Stimulated activated CD4-positive, alpha-beta T cell treated with anti-CD3 and anti-CD28 coated beads, Interleukin-1b, Interleukin-23, amount 100 ng/mL, for 1 hour (primary cell): ENCODE measurements at places on chromosomes 4 and X.

DNA sequence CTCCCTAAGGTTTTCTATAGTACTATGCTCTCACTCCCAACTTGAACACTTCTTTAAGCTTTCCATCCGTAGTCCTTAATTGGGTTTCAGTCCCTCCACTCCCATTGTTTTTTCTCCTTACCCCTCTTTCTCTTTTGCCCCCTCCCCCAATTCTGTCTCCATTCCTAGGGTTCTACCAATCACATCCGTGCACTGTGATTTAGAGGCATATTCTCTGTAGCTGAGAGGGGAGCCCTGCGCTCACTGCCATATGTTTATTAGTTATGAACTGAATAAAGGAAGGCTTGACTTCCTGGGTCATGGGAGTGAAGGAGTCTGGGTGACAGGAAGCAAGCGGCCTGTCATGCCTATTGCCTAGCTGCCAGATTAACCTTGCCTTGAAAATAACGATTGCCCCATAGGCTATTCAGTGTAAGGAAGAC lies 471 bp downstream of the MCTS1 start:
- DNase-seq = no peak

DNA sequence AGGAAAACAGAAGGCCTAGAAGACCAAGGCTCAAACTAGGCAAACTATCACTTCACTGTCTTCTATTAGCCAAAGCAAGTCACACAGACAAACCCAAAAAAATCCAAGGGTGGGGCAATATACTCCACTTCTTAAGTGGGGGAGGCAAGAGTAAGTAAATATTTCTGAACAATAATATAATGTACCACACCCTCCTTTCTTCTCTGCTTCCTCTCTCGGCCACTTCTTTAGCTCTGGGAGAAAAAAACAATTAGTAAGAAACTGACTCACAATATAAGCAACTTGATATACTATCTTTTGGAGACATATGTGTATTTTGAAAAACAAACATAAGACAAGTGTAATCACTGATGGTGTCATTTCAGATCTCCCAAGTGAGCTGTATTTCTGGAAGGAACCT lies 14.8 kb downstream of the DCAF8L1 start:
- DNase-seq = no peak

DNA sequence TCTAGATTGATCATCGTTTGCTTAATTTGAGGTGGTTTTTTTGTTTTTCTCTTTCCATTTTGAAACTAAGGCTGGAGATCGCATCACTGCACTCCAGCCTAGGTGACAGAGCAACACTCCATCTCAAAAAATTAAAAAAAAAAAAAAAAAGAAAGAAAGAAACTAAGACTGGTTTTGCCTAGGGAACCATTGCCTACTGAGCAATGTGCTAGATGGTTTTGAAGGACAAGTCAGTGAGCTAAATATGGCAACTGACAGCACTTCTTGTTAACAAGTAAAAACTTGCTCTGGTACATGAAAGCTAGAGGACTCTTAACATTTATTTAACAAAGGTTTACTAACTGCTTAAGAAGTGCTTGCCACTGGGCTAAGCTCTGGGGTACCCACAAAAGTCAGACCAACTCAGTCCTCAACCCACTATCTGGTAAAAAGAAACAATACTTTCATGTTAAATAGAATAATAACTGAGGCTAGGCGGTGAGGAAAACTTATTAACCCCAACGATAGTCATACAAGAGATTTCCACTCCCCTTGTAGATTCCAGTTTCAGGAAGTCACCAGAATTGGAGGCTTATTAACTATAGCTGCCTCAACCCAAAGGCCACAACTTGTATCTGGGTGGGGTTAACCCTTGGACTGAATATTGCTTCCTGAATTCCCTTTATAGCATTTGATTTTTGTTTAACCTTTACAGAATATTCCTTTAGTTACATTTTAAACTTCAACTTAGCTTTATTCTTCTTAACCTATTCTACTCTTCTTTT lies 111.6 kb downstream of the FRYL start:
- DNase-seq = no peak

DNA sequence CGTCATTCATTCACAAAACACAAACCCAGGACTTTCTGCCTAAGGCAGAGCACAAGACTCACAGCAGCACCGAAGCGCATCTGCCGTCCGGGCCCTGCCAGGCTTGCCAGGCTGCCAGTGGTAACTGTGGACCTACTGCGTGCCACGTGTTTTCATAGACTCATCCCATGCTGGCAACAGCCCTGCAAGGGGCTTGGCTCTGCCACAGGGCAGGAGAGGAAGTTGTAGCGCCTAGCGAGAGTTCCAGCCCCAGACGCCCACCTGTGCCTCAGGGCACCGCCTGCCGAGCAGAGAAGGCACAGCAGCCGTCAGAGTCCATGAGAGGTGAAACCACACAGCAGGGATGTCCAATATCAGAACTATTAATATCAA lies 18.9 kb upstream of the MRFAP1 start:
- DNase-seq = no peak

- DNase-seq = no peak
These were observed 105.5 kb downstream of the MAML3 start for GRCh38 chr4:140048419-140048995.

DNA sequence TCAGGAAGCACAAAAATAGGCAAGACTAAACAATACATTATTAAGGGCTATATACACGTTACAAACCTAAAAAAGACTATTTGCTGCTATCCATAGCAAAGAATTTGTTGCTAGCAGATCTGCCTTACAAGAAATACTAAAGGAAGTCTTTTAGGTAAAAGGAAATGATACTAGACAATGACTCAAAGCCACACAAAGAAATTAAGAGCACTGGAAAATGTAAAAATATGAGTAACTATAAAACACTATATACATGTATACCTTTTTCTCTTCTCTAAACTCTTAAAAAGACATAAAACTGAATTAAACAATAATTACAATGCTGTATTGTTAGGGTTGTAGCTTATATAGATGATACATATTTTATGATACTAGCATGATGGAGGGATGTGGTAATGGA lies 25.7 kb downstream of the SLC9A7 start:
- DNase-seq = no peak

DNA sequence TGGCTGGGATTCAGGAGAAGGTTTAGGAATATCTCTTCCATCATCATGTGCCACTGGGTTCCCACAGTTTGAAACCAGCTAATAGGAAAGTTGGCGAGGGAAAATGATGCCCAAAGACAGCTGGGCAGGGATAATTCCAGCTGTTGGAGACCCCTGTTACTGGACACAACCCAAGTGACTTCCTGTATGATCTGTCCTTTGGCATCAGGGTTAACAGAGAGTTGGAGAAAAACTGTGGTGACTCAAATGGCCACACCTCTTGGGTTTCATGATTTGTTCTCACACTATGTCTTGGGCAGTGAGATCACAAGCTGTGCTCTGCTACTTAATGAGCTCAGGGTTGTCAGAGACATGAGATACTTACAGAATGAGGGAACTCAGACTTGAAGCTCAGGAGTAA lies 3.8 kb downstream of the FGF16 start:
- no peak for DNase-seq

- peak; percentile 11 for DNase-seq
These were observed 174.5 kb downstream of the NSUN7 start for GRCh38 chr4:40924096-40924792.

DNA sequence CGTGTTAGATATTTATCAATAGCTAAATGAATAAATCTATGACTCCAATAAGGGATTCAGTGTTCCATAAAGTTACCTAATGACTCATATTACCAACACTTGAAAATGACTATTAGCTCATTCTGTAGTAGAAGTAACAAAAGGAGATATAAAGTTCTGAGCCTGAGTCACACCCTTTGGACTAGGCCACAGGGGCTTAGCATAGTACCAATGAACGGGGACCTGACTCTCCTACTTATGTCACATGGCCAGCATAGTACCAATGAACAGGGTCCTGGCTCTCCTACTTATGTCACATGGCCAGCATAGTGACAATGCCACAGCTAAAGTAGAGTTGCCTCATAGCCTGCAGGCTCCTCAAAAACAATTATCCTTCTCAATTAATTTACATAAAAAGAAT lies 43.7 kb downstream of the MAGEB16 start:
- no peak for DNase-seq

- no peak for DNase-seq
These were observed 137.1 kb downstream of the ZNF518B start for GRCh38 chr4:10320130-10320529.

- DNase-seq = no peak
These were observed 237.4 kb downstream of the SPANXN1 start for GRCh38 chrX:145484740-145485139.

GRCh38 chrX:154902408-154902807 lies 16.3 kb downstream of the F8A1 start:
- no peak for DNase-seq

- DNase-seq = no peak
These were observed 99.5 kb downstream of the ADGRA3 start for GRCh38 chr4:22416403-22416802.

- no peak for DNase-seq
These were observed 59.9 kb downstream of the DIPK2B start for GRCh38 chrX:45140812-45141211.

GRCh38 chrX:119999087-119999634 lies 55.6 kb upstream of the NKAP start:
- DNase-seq = no peak

- no peak for DNase-seq
These were observed 37.4 kb downstream of the ADGRA3 start for GRCh38 chr4:22478426-22478825.
